Upper lobe of right lung (tissue), 1 donor: ENCODE measurements at places on chromosomes 7 and 10. TPM values are rescaled to one million over a fixed set of nuclear protein-coding genes. Genes with fewer than 3 reads are reported as not detected.

Gene CCZ1B
- 70.4 TPM for total RNA-seq

Gene TSPAN12
- total RNA-seq, result 51.8 TPM

GRCh38 chr10:80567292-80567691, 29.6 kb downstream of the SH2D4B start:
- H3K36me3 ChIP-seq, result no peaks in the 10 kb centered on the region
- DNase-seq, result no peak
- no peaks in the 10 kb centered on the region for H3K4me1 ChIP-seq
- H3K27me3 ChIP-seq, result no peaks in the 10 kb centered on the region

DNA sequence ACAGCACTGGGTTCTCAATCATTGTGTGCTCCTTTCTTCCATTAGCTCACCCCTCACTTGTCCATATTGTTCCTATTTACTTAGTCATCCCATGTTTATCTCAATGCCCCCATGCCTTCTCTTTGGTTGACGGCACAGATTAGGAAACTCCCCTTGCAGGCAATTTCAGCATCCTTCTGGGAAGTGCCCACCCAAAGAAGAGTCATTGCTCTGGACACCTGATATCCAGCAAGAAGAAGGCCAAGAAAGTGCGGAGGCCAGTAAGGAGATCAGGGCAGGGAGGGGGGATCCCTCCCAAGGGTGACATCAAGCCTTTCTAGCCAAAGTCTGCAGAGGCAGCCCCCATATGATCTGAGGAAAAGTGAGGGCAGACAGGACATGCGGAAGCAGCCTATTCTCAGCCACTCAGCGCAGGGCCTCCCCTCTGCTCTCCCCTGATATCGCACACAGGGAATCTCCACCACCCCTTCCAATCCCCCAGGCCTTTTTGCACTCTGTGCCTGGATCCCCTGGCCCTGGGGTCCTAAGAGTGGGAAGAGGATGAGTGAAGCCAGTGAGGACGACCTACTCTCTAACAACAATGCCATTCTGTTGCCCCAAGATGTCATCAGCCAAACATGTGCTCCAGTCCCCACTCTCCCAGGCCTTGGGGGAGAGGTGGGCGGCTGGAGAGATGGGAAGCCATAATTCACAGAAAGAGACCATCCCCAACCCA, 1.8 kb downstream of the TRPV6 start:
- no peak overlapping the region for H3K27ac ChIP-seq
- H3K27me3 ChIP-seq, result peaks cover 4% of the 10 kb centered on the region
- no peaks in the 10 kb centered on the region for H3K36me3 ChIP-seq
- H3K4me1 ChIP-seq, result no peaks in the 10 kb centered on the region
- peak; percentile 36 for DNase-seq

DNA sequence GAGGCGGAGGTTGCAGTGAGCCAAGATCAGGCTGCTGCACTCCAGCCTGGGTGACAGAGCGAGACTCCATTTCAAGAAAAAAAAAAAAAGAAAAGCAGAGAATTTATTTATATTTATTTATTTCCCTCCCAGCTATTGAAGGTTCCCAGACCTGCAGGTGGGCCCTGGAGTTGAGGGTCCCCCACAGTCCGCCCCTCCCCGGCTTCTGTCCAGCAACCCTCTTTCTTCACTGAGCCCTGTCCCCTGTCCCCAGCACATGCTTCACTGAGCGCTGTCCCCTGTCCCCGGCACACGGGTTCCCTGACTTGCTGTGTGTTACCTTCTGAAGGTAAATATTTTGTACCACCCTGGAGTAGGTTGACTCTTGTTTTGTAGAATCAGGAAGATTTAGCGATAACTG, 301.7 kb upstream of the PITRM1 start:
- DNase-seq, result no peak
- peaks cover 35% of the 10 kb centered on the region for H3K4me1 ChIP-seq
- no peaks in the 10 kb centered on the region for H3K36me3 ChIP-seq
- H3K27ac ChIP-seq, result no peak overlapping the region

GRCh38 chr7:120743128-120743527, 114.8 kb downstream of the TSPAN12 start:
- no peaks in the 10 kb centered on the region for H3K27me3 ChIP-seq
- no peaks in the 10 kb centered on the region for H3K36me3 ChIP-seq

GRCh38 chr7:151626422-151627115, 106.9 kb upstream of the RHEB start:
- H3K27me3 ChIP-seq, result no peaks in the 10 kb centered on the region
- no peak overlapping the region for H3K27ac ChIP-seq
- no peak for DNase-seq
